ENCODE measurements at places on chromosomes 5 and 9.

DNA sequence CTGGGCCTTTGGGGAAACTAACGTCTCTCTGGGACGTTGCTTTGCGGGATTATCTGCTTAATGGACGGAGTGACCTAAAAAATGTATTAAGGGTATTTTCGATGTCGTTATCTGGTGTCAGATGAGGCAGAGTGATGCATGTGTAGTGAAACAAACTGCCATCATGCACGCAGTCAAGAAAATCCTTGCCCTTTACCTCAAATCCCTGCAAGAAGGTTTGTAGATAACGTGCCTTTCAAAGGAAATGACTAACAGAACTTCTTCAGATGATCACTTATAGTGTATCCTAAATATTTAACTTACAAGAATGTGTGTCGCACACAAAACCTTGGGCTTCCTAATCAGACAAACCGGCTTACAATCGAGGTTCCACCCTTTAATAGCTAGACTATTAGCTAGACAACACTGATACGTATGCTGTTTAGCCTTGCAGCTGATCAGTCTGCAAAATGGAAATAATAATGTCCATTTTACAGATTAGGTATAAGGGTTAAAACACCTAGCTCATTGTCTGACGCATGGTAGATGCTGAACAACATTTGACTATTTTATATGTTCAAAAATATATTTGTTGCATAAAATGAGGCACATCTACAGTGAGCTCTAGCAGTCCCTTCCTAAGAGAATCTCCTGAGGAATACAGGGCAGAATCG, 541 bp upstream of the TBCA start:
- no peak for DNase-seq

DNA sequence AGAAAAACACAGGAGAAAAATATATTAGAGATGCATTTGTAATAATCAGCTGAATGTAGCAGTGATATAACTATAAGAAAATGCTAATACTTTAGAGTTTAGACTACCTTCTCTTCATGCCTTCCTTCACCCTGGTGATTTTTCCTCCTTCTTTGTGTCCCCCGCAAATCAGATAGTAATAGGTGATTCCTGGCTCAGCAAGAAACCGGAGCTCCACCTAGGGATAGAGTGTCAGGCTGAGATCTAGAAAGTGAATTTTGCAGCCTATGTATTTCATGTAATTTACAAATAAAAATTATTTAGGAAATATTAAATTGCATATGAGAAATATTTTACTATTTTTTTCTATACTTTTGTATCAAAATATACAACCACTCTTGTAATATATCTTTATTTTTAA, 109.8 kb upstream of the ST8SIA4 start:
- DNase-seq = no peak

DNA sequence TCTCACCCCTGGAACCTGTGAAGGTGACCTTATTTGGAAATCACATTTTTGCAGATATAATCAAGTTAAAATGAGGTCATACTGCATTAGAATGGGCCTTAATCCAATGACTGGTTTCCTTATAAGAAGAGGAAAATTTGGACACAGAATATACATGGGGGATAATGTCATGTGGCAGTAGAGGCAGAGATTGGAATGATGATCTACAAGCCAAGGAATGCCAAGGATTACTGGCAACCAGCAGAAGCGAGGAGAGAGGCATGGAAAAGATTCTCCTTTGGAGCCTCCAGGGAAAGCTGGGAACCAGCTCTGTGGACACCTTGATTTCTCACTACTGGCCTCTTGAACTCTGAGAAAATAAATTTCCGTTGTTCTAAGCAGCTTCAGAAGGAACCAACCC, 20.2 kb upstream of the CEP78 start:
- peak; percentile 80 for DNase-seq

DNA sequence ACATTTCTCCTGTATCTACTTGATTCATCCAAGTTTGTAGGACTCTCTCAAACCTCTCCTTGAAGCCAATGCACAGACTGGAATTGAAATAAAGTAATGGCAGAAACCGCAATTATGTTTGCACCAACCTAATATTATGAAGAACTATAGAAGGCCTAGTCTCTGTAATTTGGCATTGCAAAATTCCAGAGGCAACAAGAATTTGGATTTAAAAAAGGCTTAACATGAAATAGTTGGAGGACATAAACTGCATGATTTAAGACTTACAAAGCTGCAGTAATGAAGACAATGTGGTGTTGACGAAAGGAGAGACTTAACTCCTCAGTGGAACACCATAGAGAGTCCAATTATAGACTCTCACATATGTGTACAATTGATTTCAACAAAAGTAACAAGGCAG, 117.8 kb upstream of the MINAR2 start:
- no peak for DNase-seq

DNA sequence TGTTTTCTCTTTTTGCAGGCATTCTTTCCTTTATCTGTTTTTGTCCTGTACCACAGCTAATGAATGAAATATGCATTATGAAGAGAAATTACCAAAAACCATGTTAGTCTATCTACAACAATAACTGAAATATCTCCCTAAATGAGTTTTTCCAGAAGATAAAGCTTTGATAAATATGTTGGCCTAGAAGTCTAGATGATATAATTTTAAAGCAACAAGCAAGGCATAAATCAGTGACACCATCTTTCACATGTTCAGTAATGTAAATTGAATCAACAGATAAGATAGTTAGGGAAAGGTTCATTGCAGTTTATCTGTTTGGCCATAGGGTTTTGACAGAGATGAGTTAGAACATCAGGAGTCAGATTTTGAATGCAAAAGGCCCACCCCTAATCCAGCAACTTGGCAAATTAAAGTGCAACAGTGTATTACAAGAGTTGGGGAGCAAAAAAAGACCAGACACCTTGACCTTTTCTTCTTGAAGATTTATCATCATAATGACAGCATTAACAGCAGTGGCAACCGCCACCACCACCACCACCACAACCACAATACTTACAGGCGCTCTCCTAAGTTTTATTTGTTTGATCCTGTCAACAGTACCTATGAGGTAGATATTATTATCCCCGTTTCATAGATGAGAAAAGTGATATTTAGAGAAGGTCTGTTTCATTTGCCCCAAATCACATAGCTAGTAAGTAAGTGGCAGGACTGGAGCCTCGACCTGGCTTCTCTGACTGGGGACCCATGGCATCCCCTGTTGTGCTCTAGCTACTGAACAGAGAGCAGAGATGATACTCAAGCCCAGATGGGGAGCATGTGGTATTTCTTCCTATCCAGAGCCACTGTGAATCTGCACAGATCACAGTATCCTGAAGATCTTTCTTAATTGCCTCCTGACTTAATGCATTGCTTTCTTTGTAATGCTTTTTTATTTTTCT, 122.8 kb upstream of the DHFR start:
- no peak for DNase-seq

- DNase-seq = no peak
Observed at GRCh38 chr5:127958421-127959011, 125.0 kb upstream of the SLC12A2 start.

DNA sequence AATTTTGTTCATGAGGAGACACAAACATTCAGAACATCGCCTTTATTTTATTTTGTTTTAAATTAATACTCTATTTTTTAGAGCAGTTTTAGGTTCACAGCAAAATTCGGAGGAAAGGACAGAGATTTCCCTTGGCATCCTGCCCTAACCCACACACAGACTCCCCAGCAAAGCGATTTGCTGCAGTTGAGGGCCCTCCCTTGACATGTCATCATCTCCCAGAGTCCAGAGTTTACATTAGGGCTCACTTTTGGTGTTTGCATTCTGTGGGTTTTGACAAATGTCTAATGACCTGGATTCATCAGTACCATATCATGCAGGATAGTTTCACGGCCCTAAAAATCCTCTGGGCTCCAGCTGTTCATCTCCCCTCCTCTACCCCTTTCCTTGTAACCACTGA, 33.6 kb upstream of the COL5A1 start:
- peak; percentile 50 for DNase-seq

DNA sequence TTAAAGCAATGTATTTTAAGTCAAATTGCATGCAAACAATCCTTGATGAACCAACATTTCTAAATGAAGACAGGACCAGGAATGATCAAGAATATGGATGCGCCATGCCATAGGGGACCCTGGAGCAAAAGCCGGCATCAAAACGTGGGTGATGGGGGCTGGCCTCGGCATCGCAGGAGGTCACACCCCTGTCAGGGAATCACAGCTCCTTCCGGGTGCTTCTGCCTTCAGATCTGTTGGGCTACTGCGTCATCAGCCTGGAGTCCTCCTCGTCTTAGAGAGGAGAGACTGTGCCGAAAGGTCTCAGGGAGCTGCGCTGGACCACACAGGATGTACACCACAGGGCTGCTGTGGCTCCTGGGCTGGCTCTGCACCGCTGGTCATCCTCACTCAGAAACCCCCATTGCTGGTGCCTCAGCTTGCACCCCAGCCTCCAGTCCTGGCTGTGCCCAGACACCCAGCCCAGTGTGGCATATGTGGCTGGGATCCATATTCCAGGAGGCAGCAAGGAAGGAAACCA, 152.9 kb upstream of the PPP1R26 start:
- no peak for DNase-seq

DNA sequence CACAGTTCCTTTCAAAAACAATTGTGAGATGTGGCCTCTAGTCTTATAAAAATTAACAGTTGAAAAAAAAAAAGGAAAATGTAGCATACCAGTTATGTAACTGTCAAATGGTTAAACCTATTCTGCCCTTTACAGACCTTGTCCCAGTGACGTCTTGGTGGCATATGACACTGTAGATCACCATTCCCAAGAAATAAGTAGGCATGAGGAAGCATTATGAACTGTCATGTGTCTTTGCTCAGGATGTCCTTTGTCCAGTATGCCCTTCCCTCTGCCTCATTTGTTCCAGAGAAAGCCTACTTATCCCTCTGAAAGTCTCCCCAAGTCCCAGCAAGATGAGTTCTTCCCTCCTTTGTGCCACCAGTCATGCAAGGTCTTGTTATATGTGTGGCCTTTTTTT, 63.2 kb downstream of the PAM start:
- DNase-seq = no peak

- DNase-seq = peak; percentile 3
Observed at GRCh38 chr5:53211799-53212198, 102.2 kb upstream of the MOCS2 start.

DNA sequence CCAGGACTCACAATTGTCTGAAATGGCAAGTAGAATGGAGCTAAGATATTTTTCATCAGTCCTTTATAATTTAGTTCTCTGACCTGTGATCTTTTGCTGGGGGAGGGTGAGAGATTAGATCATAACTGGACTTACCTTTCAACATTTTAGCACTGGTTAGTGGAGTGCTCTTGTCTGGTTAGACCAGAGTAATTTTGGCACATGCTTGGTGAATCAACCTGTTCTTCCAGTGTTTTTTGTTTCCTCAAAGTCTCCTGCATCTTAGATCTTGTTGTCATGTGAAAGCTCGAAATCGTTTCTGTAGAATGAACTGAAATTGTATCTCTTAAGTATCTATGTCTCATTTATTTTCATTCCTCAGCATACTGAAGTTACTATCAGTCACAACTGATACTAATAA, 122.4 kb downstream of the TLE4 start:
- peak; percentile 14 for DNase-seq

DNA sequence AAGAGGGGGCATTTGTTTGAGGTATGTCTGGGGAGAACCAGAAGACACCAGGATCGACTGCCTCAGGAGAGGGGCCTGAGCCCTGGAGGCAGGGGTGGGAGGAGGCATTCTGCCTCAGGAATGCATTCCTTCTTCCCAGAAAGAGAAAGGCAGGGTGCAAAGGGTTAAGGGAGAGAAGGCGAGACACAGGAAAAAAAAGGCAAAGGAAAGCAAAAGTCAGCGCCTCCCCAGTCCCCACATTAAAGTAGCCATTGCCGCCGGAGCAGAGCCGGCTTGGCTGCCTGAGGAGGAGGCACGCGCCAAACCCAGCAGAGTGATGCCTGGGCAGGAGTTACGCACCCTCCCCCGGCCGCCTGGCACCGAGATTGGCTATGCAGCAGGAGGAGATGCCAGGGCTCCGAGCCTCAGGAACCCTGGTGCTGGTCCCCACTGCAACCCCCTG, 123.8 kb upstream of the PHYKPL start:
- no peak for DNase-seq

DNA sequence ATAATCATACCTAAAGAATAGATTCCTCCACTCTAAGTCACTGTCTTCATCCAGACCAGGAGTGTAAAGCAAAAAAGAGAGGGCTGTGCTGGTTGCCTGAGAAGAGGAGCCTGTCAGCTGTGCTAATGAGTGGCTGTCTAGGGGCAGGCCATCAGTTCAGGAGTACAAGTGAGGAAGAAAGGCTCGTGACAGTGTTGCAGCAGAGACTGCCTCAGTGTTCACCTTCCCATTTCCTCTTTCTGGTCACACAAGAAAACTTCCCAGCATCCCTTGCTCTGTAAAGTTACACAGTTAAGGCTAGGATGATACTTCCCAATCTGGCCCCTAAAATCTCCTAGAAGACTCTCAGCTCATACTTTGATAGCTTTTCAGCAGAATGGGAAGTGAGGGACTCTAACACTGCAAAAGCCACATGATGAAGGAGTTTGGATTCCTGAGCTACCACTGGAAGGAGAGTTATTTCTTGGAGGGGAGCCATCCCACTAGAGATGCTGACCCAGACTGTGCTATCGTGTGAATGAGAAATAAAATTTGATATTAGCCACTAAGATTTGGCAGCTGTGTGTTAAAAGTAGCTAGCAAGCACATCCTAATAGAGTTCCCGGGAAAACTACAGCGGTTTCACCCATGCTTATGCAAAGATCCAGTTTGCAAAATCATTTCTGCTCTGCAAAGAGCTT, 67.1 kb downstream of the ADAMTS12 start:
- DNase-seq = peak; percentile 96

All from fibroblast of lung (primary cell).